ENCODE measurements at places on chromosomes 12 and 14.
A peak's percentile ranks its signal among the peaks of the same experiment; 100 is the strongest.

DNA sequence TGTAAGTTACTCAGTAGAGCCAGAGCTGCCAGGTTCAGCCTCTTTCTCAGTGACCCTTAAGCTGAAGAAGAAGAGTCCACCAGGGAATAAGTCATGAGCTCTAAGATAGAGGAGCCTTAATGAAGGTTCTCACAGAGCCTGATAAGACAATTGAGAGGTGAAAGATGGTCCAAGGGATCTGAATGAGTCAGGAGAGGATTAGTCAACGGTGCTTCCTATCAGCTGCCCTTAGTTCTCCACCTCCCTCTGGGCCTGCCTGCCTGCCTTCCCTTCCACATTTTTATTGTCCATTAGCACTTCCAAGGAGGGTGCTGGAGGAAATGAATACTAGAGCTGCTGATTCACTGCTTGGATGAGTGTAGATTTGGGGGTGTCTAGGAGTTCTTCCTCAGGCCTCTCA lies 161.7 kb upstream of the RMST start:
- no peak overlapping the region for H3K27ac ChIP-seq
- H3K4me3 ChIP-seq = no peak overlapping the region
- no peak for DNase-seq
- H3K27me3 ChIP-seq = no peaks in the 10 kb centered on the region
- H3K36me3 ChIP-seq = no peaks in the 10 kb centered on the region

GRCh38 chr12:111519083-111519482 lies 80.0 kb downstream of the ATXN2 start:
- H3K36me3 ChIP-seq = peaks cover 44% of the 10 kb centered on the region
- no peaks in the 10 kb centered on the region for H3K4me1 ChIP-seq
- H3K4me3 ChIP-seq = no peak overlapping the region
- DNase-seq = no peak

GRCh38 chr12:31521964-31522363 lies 69.0 kb downstream of the DENND5B start:
- H3K27ac ChIP-seq = no peak overlapping the region
- no peak for DNase-seq
- H3K4me1 ChIP-seq = no peaks in the 10 kb centered on the region
- H3K4me3 ChIP-seq = no peak overlapping the region
- H3K27me3 ChIP-seq = no peaks in the 10 kb centered on the region

- no peaks in the 10 kb centered on the region for H3K36me3 ChIP-seq
- H3K27me3 ChIP-seq = no peaks in the 10 kb centered on the region
- no peaks in the 10 kb centered on the region for H3K4me1 ChIP-seq
- H3K27ac ChIP-seq = no peak overlapping the region
- no peak overlapping the region for H3K4me3 ChIP-seq
Observed at GRCh38 chr14:79352076-79352630, 859.2 kb downstream of the DIO2 start.

- H3K27ac ChIP-seq = no peak overlapping the region
- H3K4me3 ChIP-seq = no peak overlapping the region
- no peak for DNase-seq
- H3K36me3 ChIP-seq = no peaks in the 10 kb centered on the region
Observed at GRCh38 chr14:94337274-94337673, 14.1 kb upstream of the SERPINA6 start.

- H3K4me1 ChIP-seq = no peaks in the 10 kb centered on the region
- no peaks in the 10 kb centered on the region for H3K36me3 ChIP-seq
- DNase-seq = no peak
- H3K27ac ChIP-seq = no peak overlapping the region
- H3K4me3 ChIP-seq = no peak overlapping the region
Observed at GRCh38 chr12:119843100-119843499, 34.0 kb downstream of the CIT start.

DNA sequence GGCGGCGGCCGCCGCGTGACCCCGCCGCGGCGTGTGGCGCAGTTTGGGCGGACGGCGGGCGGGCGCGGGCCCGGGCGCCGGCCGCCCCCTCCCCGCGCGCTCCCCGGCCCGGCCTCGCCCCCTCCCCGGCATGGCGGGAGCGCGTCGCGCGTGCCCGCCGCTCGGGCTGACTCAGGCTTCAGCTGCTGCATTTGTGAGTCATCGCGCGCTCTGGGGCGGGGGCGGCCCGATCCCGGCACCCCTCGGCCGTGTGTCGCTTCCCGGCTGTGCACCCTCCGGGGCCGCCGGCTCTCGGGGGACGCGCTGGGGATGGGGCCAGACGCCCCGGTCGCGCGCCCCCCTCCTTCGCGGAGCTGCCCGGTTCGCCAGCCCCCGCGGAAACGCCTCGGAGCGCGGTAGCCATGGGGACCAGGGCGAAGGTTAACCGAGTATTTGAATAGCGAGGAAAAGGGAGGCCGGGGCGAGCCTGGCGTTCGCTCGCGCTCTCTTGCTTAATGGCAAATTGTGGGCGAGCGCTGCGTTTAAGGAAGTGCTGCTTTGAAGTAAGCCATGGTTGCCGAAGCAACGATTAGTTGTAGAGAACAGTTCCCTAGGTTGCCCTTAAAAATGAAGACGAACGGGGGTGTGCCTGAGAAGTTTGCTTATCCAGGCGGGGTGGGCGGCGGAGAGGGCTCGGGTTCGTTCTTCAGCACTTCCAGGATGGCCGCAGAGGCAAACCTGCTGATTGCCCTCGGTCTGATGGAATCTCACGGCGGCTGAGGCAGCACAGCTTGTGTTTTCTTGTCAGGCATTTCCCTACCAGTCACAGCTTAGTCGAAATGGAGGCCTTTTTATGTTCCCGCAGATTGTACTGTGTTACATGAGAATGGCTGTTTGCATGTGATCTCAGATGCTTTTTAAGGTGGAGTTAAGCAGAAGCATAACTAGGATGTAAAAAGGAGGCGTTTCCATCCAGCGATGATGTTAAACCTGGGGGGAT lies 896 bp downstream of the EIF5 start:
- peak overlapping the region; percentile 81 for H3K4me3 ChIP-seq
- no peaks in the 10 kb centered on the region for H3K27me3 ChIP-seq
- H3K27ac ChIP-seq = peak overlapping the region; percentile 99
- peaks cover 39% of the 10 kb centered on the region for H3K36me3 ChIP-seq
- DNase-seq = peak; percentile 49
- peaks cover 22% of the 10 kb centered on the region for H3K4me1 ChIP-seq

- H3K27ac ChIP-seq = peak overlapping the region; percentile 3
- H3K36me3 ChIP-seq = no peaks in the 10 kb centered on the region
- no peaks in the 10 kb centered on the region for H3K4me1 ChIP-seq
- no peak overlapping the region for H3K4me3 ChIP-seq
- no peak for DNase-seq
- no peaks in the 10 kb centered on the region for H3K27me3 ChIP-seq
Observed at GRCh38 chr12:71787580-71787979, 32.9 kb downstream of the RAB21 start.

DNA sequence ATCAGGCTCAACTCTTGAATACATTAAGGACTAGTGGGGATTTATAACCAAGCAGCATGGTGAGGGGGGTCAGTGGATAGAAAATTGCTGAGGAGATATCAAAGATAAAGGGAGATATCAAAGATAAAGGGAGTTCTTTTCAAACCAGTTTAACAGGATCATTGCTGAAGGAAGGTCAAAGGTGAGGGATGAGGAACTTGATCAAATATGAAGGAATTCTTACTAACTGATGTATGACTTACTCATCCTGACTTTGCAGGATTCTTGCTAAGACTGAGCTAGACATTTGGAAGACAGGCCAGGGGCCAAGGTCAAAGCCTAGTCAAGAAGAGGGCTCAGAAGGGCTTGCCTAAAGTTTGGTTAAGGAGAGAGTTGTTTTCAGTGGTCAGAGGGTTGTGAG lies 4.8 kb downstream of the ABHD4 start:
- no peak overlapping the region for H3K27ac ChIP-seq
- no peak overlapping the region for H3K4me3 ChIP-seq
- H3K36me3 ChIP-seq = peaks cover 62% of the 10 kb centered on the region
- no peaks in the 10 kb centered on the region for H3K27me3 ChIP-seq
- no peak for DNase-seq

GRCh38 chr12:11917501-11917900 lies 153.2 kb upstream of the BCL2L14 start:
- H3K4me1 ChIP-seq = no peaks in the 10 kb centered on the region
- no peak overlapping the region for H3K4me3 ChIP-seq

DNA sequence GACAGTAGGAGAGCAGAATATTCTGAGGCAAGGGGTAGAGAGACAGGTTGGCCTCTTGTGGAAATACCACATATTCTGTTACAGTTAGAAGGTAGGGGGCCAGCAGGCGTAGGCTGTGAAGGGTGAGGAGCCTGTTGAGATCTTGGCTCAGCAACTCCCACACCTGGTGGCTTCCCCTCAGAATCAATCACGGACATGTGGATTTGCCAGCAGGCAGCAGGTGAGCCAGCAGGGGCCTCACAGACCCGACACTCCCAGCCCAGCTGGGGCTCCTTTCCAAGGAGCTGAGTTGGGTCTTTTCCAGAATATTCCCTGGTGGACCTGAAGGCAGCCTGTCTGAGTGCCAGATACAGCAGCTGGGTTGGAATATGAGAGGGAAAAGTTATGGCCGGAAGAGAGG lies 150.0 kb upstream of the CRY1 start:
- no peaks in the 10 kb centered on the region for H3K27me3 ChIP-seq
- no peaks in the 10 kb centered on the region for H3K4me1 ChIP-seq
- no peak overlapping the region for H3K27ac ChIP-seq
- no peaks in the 10 kb centered on the region for H3K36me3 ChIP-seq

- no peak for DNase-seq
- H3K27me3 ChIP-seq = no peaks in the 10 kb centered on the region
- H3K36me3 ChIP-seq = no peaks in the 10 kb centered on the region
- no peaks in the 10 kb centered on the region for H3K4me1 ChIP-seq
Observed at GRCh38 chr12:47868552-47869031, 36.2 kb downstream of the VDR start.

GRCh38 chr12:52246720-52247621 lies 13.9 kb downstream of the KRT7 start:
- H3K4me3 ChIP-seq = no peak overlapping the region
- no peak overlapping the region for H3K27ac ChIP-seq
- peaks cover 9% of the 10 kb centered on the region for H3K4me1 ChIP-seq
- no peaks in the 10 kb centered on the region for H3K36me3 ChIP-seq
- no peaks in the 10 kb centered on the region for H3K27me3 ChIP-seq

- no peaks in the 10 kb centered on the region for H3K36me3 ChIP-seq
- no peaks in the 10 kb centered on the region for H3K27me3 ChIP-seq
- H3K4me3 ChIP-seq = no peak overlapping the region
- no peak for DNase-seq
- H3K27ac ChIP-seq = no peak overlapping the region
Observed at GRCh38 chr14:73239393-73240241, 2.3 kb downstream of the PAPLN start.

DNA sequence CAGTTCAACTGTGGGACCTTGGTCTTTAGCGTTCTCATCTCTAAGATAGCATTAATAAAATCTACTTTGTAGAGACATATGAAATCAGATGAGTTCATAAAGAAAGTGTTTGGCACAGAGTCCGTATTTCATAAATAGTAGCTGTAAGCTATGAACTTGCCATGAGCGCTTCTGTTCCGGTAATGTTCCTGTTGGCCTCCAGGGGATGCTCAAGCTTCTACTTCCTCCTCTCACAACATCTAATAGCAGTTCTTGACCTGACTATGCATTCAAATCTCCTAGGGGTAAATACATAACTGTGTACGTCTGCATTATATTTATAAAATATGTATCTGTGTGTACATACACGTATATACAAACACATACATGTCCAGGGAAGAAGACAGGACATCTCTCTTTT lies 288.2 kb upstream of the TMPO start:
- no peaks in the 10 kb centered on the region for H3K27me3 ChIP-seq
- H3K4me1 ChIP-seq = no peaks in the 10 kb centered on the region
- no peak for DNase-seq

DNA sequence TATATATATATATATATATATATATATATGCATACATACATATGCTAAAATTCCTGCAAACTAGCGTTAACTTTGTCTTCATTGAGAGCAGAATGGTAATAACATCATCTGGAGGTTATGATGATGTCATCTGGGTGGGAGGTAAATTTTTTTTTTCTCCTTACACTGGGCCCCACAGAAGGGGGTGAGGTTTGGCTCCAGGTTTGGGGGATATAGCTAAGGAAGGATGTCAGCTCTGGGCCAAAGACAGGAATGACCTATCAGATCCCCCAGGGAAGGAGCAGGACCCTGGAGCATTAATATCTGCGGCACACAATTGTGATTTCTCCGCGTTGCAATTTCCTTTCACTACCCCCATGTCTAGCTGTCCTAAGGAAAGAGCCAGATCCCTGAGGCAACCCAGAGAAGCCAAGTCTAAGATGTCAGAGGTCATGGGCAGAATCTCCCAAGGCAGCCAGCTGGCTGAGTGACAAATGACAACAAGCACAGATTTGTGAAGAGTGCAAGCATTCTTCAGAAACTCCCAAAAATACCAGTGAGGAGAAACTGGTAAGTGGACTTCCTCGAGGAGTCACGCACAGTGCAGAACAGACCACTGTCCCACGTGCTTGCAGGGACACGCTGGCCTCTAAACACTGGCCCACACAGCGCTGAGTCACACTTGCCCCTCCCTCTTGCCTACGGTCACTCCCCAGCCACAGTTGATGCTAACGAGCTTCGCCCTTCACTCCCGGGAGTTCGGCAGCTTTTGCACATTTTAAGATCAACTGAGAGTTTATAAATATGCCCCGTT lies 9.9 kb downstream of the UBC start:
- no peak for DNase-seq
- no peak overlapping the region for H3K27ac ChIP-seq
- H3K36me3 ChIP-seq = no peaks in the 10 kb centered on the region
- peaks cover 4% of the 10 kb centered on the region for H3K4me1 ChIP-seq

DNA sequence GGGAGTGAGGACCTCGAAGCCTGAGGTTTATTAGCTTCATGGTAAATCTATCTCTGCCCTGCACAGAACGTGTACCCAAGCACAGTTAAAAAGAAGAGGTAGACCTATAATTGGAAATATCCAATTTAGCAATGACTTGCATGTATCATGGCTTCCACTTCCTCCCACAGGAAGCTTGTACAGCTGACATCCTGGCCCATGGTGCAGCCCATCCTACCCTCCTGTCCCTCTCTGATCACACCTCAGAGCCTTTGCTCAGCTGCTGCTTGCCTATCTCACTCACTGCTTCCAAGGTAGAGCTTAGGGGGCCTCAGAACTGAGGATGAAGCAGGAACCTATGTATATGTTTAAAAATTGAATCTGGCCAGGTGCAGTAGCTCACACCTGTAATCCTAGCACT lies 4.3 kb upstream of the BCDIN3D start:
- H3K4me3 ChIP-seq = no peak overlapping the region
- no peak overlapping the region for H3K27ac ChIP-seq
- peaks cover 12% of the 10 kb centered on the region for H3K4me1 ChIP-seq
- no peaks in the 10 kb centered on the region for H3K27me3 ChIP-seq
- H3K36me3 ChIP-seq = no peaks in the 10 kb centered on the region

DNA sequence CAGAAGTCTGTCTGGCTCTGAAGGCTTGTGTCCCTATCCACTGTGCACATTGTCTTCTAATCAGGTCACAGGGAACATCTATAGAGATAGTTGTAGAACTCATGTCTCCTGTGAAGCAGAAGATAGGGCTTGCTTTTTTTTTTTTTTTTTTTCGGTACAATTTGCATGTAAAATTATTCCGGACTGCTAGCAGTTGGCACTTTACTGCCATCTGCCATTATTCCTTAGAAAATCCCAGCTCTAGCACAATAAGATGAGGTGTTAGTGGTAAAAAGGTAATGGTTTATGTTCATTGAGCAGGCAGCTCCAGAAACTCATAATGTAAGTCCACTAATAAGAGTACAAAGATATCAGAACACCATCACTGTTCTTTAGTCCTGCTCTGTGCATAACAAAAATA lies 8.7 kb downstream of the MYRFL start:
- H3K4me3 ChIP-seq = no peak overlapping the region
- H3K27me3 ChIP-seq = no peaks in the 10 kb centered on the region
- H3K4me1 ChIP-seq = no peaks in the 10 kb centered on the region
- DNase-seq = no peak
